ENCODE measurements at places on chromosomes 16 and 17.

GRCh38 chr16:7372095-7372494, 39.5 kb downstream of the RBFOX1 start:
- no peak for DNase-seq

DNA sequence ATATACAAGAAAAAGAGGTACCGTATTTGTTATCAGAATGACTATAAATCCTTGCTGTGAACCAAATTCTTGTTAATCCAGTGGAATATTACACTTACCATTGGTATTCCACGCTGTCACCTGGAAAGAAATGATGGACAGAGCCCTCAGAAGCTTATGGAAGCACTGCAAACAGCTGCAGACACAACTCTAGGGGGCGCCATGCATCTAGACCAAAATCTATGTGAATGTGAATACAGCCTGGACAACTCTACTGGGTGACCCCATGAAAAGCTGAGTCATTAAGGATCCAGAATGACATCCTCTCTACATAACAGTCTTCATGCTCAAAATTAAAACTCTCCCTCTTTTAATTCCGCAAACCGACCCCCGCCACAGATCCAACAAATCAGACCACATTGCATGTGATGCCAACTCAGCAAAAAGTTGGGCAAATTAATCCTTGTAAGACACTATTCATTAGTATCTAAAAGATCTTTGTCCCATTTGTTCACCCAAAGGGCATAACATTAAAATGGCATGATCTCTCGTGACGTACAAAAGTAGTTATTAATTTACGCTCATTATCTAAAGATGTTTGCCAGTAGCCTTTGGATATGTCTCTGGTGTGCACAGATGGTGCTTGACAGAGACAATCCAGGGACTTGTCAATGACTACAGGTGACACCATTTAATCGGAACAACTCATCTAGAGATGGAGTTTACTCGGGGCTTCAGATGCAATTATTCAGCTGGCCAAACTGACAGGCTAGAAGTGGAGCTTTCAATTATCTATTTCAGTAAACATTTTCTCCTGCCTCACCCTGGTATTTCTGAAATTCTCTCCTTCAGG, 552.7 kb upstream of the PSMD7 start:
- DNase-seq: no peak

GRCh38 chr16:1158456-1159324, 5.8 kb downstream of the CACNA1H start:
- no peak for DNase-seq

- DNase-seq: no peak
Measured at GRCh38 chr17:49963626-49964302, 5.2 kb upstream of the DLX4 start.

GRCh38 chr17:56085576-56086267, 67.6 kb upstream of the ANKFN1 start:
- DNase-seq: no peak

- DNase-seq: no peak
Measured at GRCh38 chr16:85595812-85596502, 17.2 kb upstream of the GSE1 start.

DNA sequence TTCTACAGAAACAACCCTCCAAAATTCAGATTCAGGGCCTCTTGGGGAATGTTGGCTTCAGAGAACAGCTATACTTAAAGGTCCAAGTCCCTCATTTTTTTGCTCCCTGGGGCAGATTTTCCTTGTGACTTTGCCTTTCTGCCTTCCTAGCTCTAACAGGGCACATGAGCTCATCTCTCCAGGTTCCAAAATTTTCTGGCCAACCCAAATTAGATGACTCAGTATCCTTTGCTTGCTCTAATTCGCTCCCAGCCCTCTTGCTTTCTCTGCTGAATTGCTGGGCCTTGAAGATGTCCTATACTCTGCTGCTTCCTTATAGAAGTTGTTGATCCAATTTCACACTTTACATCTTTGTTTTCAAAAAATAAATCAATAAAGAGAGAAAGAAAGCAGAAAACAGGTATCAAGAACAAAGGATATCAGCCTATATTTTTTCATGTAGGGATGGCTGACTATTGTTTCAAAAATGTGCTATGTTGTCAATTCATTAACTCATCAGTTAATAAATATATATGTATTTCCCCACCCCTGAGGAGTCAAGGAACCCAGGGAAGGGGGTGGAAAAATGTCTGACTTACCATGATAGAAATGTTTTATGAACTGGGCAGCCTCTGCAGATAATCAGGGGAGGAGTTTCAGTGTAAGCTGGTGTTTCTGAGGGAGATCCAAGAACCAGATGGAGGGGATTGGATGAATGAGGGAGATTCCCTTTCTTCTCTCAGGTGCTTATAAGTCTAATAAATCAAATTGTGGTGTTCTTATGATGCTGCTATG, 1.0 kb upstream of the KRTAP4-2 start:
- no peak for DNase-seq

- DNase-seq: no peak
Measured at GRCh38 chr17:77467521-77467920, 326.8 kb downstream of the SEC14L1 start.

GRCh38 chr17:19445105-19445504, 34.1 kb downstream of the RNF112 start:
- DNase-seq: no peak

DNA sequence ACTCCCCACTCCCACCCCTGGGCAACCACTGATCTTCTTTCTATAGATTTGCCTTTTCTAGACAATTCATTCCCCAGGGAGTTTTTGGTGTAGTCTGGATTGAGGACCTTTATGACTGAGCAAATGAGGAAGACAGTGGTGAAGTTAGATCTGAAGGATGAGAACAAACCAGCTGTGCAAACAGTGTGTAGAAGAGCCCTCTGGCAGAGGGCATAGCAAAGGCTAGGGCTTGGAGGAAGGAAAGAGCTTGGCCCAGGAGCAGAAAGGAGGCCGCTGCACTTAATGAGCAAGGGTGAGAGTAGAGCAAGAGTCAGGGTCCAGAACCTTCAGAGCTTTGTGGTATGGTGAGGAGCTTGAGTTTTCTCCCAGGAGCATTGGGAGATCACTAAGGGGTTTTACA, 352.7 kb downstream of the CA10 start:
- DNase-seq: no peak

DNA sequence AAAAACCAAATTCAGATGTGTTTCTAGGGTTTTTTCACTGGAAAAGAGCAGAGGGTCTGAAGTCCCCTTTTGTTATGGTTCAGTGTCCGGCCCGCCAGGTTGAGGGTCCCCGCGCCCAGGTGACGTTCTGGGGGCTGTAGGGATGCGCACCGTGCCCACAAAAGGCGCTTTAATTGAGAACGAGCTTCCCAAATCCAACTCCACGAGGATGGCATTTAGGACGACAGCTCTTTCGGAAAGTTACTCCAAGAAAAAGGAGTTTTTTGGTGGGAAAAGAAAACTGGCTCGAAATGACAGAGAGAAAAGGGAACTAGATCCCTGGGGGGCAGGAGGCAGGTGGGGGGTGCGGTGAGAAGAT, 15.9 kb upstream of the ZFHX3 start:
- DNase-seq: no peak

DNA sequence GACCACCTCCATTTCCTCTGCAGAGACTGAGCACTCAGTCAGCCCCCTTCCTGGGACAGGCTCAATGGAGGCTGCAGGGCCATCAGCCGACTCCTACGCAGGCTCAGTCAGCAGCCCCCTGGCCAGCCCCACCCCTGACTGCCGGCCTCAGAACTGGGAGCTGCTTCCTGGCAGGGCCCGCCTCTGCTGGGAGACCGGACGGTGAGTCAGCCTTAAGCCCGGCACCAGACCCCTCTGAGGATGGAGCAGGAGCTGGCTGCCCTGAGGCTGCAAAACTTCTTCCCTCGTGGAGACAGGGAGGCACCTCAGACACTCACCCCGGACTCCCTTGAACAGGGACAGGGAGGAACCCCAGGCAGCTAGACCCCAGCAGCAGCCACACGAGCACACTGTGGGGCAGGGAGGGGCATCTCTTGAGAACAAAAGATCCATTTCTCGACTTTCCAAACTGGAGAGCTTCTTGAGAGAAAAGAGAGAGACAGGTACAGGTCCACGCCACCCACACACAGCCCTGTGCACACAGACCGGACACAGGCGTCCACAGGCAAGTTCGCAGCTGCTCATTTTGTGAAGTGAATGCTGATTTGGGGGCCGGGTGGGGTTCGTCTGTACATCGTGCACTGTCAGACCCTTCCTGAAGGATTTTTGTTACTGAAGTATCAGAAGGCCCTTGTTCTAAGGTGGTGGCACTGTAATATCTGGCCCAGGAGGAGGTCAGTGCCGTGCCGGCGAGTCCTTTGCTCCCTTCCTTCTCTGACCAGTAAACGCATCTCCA, 1.3 kb upstream of the TUBB3 start:
- no peak for DNase-seq
